ENCODE measurements at places on chromosomes 1 and 21.

- DNase-seq = no peak
Observed at GRCh38 chr1:39159224-39160036, 45.1 kb upstream of the MACF1 start.

DNA sequence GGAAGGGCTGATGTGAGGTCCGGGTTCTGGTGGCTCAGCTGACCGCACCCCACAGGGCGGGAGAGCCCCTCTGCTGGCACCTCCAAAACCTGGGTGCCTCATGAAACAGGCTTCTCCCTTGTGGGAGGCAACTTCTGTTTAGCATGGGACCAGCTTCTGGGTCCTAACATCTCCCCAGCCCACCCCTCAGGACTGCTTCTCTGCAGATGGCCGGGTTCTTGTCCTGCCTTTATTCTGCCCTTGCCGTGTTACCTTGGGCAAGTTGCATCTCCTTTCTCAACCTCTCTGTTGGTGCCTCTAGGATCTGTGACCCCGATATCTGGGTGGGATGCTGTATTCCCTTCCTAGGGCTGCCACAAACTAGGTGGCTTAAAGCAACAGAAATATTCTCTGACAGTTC lies 15.0 kb upstream of the TTC22 start:
- no peak for DNase-seq

DNA sequence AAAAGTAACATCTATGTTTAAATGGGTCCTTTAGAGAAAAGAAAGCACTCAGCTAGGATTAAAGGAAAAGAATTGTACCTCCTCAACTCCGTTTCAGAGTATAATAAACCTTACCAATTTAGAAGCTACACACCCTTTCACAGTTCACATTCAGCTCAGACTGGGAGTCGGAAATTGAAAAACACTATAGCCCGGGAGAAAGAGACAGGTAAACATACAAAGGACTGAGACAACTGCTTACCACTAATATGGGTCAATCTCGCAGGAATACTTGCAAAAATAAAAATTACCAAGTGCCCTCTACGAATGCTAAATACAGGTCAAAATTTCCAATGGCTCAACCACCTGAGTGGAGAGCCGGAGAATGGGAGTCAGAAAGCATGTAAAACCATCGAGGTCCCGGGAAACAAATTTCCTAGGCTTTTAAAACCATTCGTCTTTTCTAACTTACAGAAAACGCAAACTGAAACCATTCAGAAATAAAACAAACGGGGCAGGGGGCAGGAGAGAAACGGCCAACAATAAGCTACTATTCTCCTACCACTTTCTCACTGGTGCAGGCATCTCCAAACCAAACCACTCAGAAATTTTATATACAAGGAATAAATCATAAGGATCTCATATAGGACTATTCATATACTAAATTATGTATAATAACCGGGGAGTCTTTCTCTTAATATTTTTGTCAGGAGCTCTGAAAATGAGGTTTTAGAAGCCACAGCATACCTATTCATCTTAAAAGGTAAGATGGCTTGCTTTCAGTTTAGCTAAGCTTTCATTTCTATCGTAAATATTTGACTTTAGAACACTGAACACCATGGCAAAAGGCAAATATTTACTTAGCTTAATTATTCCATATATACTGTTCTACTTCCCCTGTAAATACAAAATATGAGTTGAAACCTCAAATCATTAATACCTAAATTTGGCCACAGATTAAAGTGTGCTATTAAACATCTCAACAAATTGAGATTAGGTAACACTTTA lies 136.5 kb downstream of the RERE start:
- no peak for DNase-seq

DNA sequence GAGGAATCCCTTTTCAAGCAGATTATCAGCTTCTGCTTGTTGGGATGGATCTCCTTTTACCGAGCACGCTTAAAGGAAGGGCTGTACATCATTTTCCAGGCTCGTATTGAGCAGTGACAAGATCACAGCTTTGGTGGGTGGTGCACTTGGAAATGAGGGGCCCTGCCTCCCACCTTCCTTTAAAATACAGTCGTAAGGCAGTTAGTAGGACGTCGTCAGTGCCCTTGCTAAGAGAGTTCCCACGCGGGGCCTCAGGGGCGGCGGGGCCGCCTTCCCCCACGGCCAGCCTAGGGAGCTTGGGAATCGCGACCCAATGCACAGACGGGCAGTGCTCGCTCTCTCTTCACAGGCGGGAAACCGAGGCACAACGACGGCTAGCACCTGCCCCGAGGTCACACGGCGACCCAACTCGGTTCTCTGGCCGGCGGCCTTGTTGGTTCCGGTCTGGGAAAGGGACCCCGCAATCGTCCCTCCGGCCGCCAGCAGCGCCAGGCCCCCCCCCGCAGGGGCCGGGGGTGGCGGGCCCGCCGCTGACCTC lies 58.6 kb downstream of the H3-3A start:
- no peak for DNase-seq

DNA sequence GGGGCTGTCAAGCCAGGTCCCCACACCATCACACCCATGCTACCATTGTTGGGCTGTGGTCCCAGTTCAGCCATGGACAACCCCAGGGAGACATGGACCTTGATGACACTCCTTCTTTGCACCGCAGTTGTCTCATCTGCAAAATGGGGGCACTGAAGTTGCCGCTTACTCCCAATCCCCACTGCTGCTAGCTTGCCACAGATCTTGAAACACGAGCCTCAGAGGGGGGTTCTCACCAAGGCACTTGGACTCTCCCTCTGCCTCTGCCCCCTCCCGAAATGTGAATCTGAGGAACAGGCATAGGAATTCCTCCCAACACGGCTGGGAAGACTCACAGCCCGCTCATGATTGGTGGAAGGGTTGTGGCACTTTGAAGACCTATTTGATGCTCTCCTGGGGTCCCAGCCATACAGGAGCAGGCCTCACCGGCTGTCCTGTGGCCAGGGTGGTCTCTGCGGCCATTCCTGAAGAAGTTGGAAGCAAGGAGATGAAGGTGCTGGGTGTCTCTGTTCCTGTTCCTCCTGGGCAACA lies 31.1 kb downstream of the RUNX3 start:
- DNase-seq = no peak

DNA sequence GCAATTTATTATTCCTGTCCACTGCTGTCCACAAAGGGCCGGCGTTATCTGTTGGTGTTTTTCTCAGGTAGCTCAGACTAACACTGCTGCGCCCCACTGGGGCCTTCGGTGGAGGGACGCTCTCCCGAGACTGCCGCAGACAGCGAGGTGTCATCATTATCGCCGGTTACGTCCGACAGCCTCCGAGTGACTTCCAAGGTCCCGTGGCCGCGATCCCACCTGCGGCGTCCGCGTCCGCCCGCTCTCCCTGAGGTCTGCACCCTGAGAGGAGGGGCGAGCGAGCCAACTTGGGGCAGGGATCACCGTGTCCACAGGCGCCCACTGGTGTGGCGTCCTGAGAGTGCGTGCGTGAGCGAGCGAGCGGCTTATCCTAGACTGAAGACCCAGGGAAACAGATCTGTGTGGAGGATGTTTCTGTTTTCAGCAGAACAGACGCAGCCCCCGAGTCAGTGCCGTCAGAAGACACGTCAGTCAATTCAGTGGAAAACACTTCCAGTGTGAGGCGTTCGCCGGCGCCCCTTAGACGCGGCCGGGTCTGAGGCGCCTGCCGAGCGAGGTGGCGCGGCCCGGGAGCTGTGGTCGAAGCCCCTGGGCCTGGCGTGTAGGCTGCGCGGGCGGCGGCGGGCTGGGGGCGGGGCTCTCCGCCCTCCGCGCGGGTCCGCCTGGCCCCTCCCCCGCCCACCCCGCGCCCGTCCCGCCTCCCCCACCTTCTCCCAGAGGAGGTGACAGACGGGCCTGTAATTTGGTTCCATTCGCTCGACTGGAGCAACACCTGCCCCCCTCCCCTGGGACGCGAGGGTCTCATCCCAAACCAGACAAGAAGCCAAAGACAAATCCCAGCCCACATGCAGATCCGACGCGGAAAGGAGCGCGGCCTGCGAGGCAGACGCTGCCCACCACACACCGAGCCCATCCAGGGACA lies 12.6 kb downstream of the NHLH2 start:
- DNase-seq = peak; percentile 34

GRCh38 chr1:67191668-67192520 lies 25.6 kb downstream of the IL23R start:
- DNase-seq = peak; percentile 8

GRCh38 chr1:159170639-159171038 lies 776 bp upstream of the CADM3 start:
- DNase-seq = no peak

DNA sequence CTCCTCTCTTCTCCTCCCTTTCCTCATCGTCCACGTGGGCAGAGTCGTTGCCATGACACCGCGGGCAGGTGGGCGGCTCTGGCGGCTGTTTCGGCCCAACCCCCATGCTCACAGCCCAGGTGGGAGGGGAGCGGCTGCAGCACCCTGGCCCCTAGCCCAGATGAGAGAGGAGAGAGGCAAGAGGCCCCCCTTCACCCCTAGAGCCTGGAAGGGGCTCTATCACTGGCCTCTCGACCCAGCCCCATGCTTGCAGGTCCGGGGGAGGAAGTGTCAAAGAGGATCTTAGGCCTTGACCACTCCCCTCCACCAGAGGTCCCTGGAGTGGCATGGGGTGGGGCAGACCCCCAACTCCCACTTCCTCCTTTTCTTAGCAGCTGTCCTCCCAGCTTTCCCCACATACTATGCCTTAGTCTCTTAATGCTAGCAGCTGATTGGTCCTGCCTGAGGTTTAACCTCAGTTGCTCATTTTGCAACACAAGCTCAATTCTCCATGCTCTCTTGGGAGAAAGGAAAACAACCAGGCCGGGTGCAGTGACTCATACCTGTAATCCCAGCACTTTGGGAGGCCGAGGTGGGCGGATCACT lies 10.4 kb downstream of the DLGAP3 start:
- no peak for DNase-seq

GRCh38 chr21:24153137-24153536 lies 1454.1 kb downstream of the MRPL39 start:
- no peak for DNase-seq

DNA sequence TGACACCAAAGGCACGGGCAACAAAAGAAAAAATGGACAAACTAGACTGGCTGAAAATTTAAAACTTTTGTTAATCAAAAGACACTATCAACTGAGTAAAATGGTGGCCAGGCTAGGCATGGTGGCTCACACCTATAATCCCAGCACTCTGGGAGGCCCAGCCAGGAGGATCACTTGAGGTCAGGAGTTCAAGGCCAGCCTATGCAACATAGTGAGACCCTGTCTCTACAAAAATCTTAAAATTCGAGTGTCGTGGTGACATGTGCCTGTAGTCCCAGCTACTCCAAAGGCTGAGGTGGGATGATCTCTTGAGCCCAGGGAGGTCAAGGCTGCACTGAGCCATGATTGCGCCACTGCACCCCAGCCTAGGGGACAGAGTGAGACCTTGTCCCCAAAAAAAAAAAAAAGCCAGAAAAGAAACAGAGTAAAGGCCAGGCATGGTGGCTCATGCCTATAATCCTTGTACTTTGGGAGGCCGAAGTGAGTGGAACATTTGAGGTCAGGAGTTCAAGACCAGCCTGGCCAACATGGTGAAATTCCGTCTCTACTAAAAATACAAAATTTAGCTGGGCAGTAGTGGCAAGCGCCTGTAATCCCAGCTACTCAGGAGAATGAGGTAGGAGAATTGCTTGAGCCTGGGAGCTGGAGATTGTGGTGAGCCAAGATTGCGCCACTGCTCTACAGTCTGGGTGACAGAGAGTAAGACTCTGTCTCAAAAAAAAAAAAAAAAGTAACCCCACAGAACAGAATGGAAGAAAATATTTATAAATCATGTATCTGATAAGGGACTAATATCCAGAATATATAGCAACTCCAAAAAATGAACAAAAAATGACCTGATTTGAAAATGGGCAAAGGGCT lies 8.0 kb downstream of the TUT4 start:
- DNase-seq = no peak

DNA sequence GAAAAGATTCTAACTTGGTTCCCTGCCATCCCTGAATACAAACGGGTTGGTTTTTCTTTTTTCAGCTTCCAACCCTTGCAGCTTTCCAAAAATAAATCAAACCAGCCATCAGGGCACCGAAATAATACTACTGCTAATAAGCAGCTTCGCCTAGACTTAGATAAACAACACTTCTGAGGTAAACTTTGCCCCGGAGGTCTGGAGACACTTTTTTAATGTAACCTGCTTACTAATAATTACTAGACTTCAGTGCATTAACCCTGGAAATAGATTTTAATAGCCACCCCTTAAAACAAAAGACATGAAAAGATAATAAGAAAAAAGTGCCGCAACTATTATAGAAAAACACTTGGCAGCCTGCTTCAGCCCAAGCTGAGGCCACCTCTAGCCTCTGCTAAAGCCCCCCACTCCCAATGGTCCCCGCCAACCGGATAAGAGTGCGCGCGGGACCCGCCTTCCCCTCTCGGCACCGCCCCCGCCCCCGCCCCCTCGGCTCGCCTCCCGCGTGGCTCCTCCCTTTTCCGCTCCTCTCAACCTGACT lies 405 bp upstream of the GADD45A start:
- no peak for DNase-seq

DNA sequence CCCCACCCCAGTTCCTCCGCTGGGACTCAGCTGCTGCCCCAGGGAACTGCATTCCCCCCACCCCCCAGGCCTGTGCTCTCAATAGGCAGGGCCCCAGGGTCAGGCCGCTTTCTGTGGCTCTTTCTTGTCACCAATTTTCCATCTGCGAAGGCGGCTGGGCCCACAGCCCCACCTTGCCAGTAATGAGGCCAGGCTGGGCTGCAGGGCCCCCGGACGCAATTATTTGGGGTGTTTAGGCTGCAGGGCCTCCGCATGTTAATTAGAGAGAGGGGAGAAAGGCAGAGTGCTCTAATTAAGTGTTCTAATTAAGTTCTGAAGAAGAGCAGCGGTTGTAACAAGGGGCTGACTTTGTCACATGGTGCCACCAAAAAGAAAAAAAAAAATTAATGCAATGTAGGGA lies 71.8 kb downstream of the EPHB2 start:
- DNase-seq = no peak

GRCh38 chr21:17578876-17579275 lies 33.8 kb downstream of the BTG3 start:
- DNase-seq = no peak

GRCh38 chr1:235648407-235648907 lies 1.1 kb downstream of the GNG4 start:
- DNase-seq = no peak

- DNase-seq = no peak
Observed at GRCh38 chr1:73821520-73821919, 376.5 kb downstream of the LRRIQ3 start.
